ENCODE measurements at places on chromosomes 12 and 14.
A peak's percentile ranks its signal among the peaks of the same experiment; 100 is the strongest.

DNA sequence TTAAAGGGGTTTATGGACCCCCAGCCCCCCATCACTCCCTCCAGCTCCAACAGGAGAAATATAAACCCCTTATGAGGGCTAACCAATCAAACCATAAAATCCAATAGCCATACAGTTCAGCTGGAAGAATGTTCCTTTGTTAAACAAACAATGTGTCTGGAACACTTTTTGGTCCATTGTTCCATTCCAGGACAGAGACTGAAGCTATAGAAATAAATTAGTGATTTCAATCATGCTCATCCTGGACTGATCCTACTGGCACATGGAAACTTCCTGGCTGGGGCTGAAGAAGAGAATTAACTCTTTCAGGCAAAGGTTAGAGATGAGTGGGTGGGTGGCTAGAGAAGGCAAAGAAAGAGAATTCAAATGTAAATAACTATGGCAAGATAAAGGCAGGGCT, 63.4 kb downstream of the ANO2 start:
- no peak for DNase-seq

DNA sequence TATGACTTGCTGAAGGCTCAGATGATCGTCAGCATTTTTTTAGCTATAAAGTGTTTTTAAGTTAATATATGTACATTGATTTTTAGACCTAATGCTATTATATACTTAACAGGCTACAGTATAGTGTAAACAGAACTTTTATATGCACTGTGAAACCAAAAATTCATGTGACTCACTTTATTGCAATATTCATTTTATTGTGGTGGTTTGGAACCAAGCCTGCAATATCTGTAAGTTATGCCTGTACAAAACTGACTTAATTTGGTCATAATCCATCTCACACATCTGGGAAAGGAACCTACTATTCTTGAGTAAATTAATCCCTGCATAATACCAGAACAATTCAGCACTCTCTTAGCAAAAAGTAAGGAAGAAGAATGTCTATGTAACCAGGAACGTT, 390.7 kb downstream of the SYT1 start:
- no peak for DNase-seq

- DNase-seq, result no peak
Measured at GRCh38 chr14:30114051-30114450, 186.4 kb upstream of the PRKD1 start.

GRCh38 chr12:4052691-4053090, 179.5 kb upstream of the PARP11 start:
- no peak for DNase-seq

DNA sequence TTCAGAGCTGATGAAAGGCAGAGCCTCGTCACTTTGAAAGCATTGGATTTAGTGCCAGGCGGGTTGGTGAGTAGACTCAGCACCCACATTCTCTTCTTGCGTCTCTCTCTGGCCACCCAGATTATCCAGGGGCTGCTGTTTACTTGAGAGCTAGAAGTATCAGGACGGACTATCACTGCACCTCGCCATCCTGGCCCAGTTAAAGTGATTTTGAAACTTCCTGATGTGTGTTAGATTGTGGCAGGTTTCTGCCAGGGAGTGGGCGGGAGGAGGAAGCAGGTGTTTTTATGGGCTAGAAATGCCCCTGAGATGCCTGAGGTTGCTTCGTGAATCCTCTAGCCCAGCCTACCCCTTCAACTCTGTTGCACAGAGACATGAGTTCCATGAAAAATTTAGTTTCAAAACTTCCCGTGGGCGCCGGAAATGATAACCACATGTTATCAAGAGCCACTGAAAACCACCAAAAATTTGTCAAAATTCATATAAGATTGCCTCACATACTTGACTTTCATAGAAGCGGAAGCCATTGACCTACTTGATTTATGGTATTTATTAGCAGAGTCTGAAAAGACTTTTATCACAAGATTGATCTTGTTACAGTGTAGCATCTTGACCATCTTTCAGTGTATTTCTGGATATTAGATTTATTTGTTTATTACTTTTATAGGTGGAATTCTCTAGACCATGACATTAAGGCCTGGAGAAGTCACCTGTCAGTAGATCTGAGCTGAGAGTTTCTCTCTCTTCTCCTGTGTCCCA, 466.0 kb downstream of the RAD51B start:
- peak; percentile 72 for DNase-seq

DNA sequence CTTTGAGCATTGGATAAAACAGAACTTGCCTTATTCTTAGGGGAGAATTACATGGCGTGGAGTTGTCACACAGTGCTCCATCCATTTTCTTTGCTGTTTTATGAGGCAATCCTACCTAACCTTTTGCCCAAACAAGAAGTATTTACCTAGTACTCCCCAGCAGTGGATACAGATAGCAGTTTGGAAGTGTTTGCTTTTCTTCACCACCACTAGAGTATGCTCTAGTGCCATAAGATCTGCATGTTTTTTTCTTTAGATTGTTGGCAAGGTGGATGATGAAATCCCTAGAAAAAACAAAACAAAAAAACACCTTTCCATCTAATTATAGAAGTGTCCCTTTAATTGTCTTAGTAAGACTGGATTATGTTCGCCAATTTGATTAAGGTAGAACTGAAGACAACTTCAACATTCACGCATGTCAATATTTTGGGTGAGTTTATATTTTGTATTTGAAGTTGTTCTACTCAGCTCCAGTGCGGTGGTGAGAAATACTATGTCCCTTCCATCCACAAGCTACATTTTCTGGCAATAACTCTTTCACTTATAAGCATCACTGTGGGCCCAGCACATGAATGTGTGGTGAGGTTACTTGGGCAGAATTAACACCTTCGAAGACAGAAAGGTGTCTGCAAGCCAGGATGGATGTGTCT, 23.6 kb upstream of the TMEM260 start:
- DNase-seq, result no peak

GRCh38 chr14:60643141-60643462, 6.2 kb downstream of the SIX1 start:
- DNase-seq, result no peak

GRCh38 chr12:93288626-93289025, 89.1 kb upstream of the NUDT4 start:
- DNase-seq, result no peak

GRCh38 chr12:94240171-94240570, 91.8 kb downstream of the PLXNC1 start:
- DNase-seq, result peak; percentile 17

DNA sequence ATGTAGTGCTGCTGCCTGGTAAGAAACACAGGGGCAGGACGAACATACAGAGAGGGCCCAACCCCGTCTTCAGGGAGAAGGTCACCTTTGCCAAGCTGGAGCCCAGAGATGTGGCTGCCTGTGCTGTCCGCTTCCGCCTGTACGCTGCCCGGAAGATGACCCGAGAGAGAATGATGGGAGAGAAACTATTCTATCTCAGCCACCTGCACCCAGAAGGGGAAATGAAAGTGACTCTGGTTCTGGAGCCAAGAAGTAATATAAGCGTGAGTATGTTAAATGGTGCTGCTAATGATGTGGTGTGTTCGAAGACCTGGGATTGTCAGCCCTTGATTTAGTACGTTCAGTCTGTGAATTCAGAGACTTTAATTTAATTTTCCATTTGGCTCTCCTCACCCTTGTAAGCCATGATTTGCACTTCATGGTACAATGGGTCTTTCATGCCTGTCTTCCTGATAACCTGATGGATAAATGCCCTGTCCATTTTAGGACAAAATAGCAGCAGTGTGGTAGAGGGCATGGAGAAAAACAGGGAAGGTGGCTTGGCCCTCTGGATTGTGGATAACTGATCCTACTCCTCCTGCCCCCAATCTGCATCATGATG, 318.9 kb downstream of the SNAPC1 start:
- no peak for DNase-seq

DNA sequence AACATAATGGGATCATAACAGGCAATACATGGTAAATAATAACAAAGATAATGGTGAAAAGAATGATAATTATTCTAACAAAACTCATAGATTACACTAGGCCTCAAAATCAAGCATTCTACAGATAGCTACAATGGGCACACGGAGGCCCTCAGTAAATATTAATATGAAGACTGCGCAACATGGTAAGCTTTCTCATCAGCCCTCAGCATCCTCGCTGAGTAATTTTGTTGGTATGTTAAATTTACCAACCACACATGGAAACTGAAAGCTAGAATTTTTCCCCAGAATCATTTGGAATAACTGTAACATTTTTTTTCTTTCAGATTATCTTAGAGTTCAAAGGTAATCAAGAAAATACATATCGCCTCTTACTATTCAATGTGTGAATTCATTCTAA, 74.2 kb upstream of the PYGL start:
- DNase-seq, result no peak

DNA sequence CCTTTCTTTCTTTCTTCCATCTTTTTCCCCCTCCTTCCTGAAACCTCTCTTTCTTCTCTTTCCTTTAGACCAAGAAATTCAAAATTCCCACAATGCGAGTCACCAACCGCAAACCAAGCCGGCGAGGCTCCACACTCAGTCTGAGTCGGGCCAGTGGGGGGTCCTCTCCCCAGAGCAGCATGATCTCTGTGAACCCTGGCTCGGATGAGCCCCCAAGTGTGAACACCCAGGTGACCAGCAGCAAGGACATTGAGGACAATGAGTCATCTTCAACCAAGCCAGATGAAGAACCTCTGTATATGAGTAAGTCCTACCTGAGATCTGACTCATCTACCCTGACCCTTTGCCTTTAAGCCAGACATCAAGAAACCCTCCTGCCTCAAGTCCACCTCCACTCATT, 88.6 kb upstream of the TMEM233 start:
- no peak for DNase-seq

DNA sequence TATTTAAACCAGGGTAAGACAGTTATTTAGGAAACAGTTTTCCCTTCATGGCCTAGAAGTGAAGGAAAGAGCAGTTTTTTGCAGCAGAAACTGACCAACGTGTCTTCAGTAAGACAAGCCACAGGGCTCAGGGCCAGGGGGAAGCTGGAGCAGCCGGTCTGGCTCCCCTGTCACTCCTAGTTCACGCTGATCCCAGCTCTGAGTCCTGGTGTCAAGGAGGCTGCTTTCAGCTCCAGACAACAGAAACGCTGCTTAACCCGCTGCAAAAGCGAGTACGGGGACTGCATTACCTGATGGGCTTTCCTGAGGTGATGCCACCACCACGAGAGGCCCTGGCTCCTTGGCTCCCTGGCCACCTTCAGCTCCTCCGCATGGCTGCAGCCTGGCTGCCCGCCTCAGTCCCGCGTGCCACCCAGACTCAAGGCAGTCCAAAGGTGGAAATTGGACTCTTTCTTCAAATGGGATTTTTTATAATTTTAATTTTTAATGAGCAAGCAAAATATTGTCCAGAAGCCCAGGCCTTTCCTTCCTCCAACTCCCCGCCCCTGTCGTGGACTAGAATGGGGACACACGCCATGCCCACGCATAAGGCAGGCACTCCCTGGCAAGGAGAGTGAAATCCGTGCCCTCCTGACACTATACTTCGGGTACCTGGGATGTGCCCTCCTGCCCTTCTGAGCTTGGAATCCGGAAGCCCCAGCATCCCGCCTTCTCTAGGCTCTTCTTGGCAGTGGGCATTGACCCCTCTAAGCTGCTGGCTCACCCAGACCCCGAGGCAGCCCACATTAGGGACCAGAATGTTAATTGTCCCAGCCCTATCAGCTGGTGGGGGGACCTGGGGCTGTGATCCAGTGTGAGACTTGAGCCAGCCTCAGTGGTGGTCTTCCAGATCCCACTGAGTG, 85.0 kb downstream of the PAPOLA start:
- no peak for DNase-seq

- no peak for DNase-seq
Measured at GRCh38 chr12:123889848-123890535, 82.6 kb downstream of the CCDC92 start.

DNA sequence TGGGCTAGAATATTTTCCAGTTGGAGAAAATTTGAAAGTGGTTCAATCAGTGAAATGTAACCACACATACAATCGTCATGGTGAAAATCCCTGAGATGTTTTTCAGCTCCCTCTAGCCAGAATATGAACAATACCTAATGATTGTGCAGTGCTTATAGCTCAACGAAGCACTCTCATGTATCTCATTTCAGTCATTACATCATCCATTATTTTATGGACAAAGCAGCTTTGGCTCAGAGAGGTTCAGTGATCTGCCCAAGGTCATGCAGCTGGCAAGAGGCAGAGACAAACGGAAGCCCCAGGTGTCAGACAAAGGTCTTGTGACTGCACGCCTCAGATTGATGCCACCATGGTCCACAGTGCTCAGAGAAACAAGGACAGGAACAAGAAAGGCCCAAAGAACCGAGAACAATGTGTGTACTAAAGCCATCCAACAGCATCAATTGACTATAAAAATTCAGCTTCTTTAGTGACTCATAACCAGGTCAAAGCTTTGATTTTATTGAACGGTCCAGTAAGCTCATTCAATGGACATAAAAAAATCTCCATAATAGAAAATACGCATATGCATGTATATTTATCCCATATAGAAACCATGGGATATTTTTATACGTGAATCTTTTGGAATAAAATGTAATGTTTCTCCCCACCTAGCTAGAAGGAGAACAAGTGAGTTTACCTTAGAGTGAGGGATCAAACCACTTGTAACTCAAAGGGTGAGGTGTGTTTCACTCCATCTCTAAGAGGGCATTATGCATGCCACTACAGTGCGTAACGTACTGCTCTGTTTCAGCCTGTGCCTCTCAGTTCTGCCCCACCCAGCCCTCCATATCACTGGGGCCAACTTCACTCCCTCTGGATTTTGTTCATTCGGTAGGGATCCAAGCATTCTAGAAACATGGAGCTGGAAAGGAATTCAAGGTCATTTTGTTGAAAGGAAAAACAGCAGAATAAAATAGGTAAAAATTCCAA, 141.8 kb downstream of the GRIN2B start:
- DNase-seq, result no peak

DNA sequence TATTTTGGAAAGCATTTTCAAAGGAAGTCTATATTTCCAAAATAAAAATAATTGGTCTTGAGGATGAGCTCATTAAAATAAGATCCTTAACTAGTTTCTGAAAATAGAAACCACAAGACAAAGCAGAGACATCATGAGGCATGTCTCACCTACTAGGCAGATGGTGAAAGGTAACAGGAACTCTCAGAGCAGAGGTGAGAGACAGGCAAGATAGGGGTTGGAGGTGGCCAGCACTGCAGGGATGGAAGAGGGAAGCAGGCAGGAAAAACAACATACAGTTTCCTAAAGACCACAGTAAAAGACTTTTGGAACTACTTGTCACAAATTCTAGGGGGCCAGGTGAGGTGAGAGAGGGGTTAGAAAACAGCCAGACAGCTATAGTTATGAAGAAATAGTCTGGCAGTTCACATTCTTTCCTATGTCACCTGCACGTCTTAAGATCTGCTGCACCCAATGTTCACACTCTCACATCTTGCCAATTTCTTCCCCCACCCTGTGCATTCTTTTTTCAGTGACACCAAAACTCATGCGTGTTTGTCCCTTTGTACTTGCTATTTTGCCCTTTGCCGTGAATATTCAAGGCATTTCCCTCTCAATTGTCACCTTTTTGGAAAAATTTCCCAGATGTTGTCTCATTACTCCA, 341.7 kb upstream of the KITLG start:
- DNase-seq, result no peak

Data from CD4-positive, alpha-beta T cell treated with Interleukin-4 for 4 hours (primary cell).